ENCODE measurements at places on chromosomes 16 and 17.
A peak's percentile ranks its signal among the peaks of the same experiment; 100 is the strongest.

- no peak for DNase-seq
These were observed 4.7 kb upstream of the ZNF423 start for GRCh38 chr16:49860593-49860992.

DNA sequence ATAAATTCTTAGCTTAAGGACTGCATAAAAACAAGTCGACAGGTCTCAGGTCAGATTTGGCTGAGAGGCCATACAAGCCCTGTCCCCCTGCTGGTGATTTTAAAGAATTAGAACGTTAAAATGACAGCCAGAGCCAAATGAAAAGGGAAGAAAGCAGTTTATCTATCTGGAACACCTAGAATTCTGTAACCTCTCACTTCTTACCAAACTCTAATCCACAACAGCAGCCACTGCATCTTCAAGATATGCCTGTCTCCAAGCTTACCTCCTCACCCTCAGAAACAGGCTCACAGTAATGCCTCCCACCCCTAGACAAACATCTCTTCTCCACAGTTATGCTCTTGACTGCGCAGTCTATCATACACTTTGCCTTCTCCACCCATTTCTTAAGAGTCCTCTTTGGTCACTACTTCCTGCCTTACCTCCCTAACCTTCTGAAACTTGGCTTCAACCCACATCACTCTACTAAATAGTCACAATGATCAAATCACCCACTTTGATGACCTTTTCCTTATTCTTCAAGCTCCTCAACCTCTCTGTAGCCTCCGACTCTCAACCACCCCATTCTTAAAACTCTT, 14.2 kb downstream of the ANKFY1 start:
- no peak for DNase-seq

DNA sequence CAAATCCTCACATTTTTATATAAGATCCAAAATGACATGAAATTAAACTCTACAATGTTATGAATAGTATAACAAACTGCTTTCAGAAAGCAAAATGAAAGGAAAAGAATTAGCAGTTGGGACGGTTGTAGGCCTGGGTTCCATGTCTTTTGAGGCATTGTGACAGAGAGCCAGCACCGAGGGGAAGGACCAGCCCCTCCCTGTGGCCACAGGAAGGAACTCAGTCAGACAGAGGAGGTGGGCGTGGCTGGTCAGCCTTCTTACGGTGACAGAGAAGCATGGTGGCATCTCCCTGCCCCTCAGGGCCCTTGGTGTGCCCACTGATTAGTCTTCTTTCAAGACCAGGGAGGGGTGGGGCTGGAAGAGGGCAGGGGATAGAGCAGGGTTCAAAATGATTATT, 5.7 kb downstream of the ZNF319 start:
- no peak for DNase-seq

GRCh38 chr17:70242781-70243437, 73.6 kb downstream of the KCNJ2 start:
- DNase-seq: no peak

DNA sequence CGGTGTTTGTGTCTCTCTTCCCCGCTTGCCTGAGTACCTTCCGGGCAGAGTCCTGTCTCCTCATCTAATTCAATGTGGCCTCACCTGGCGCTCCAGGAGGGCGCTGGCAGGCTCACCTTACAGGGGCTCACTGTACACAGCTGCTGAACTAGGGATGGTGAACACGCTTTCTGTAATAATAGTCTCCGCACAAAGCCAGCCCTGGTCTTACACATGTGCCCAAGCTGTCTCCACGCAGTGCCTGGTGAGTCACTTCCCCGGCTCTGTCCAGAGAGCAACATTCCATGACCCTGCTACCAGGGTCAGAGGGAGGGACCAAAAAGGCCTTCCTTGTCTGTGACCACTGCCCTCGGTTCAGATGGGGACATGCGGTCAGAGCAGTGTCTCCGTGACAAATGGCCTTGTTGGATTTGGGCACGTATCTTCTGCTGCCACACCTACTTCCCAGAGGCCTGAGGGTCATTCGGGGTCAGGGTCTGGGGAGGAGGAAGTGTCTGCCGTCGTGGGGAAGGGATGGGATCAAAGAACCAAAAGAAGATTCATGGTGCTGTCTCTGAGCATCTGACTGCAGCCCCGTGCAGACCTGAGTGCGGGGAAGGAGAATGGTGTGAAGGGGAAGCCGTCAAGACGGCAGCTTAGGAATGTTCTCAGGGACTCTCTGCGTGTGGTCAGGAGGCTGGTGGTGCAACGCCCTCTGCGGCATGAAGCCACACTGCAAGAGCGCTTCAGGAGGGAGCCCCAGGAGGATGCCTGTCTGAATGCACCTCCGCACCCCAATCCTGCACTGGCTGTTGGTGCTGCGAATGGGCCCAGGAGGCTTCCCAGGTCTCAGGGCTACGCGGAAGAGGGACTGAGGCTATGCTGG, 68.8 kb downstream of the IL21R start:
- DNase-seq: no peak

DNA sequence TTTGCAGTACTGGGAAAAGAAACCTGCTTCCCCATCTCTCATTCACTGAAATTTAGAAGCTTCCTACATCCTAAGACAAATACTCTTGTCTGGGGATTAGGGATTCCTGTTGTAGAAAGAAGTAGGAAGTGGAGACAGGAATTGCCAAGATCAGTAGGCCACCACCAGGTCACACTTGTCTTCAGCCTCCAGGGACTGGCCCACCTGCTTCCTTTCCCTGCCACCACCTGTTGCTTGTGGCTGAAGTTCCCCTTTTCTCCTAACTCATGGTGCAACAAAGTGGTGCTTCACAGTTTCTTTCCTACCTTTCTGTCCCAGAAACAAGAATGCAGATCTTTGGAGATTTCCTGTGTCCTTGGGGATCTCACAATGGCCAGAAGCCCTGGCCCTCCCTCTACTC, 82.4 kb downstream of the WNT3 start:
- DNase-seq: no peak

- no peak for DNase-seq
These were observed 51.0 kb upstream of the MRTFB start for GRCh38 chr16:14020141-14020540.

DNA sequence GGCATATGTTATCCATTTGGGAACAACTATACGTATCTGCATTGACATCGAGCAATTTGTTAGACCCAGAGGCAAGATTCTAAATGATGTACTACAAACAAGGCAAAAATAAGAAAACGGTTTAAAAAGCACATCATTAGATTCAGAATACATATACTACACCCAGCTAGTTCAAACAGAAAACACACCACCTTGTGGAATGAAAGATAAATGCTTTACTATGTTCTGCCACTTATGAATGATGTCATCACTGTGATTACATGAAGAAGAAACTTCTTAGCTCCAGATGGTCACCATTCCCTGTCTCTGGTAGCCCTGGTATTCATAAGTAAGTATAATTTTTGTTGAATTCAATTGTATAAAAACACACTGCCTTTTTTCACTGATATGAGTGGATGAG, 7.8 kb downstream of the NACA2 start:
- no peak for DNase-seq

GRCh38 chr16:1942810-1943726, at the start of gene MSRB1:
Gene MSRB1, minus strand, starts transcription at chr16:1943199. Its CDS starts 43 bp downstream, at chr16:1943156.
- peak; percentile 97 for DNase-seq

DNA sequence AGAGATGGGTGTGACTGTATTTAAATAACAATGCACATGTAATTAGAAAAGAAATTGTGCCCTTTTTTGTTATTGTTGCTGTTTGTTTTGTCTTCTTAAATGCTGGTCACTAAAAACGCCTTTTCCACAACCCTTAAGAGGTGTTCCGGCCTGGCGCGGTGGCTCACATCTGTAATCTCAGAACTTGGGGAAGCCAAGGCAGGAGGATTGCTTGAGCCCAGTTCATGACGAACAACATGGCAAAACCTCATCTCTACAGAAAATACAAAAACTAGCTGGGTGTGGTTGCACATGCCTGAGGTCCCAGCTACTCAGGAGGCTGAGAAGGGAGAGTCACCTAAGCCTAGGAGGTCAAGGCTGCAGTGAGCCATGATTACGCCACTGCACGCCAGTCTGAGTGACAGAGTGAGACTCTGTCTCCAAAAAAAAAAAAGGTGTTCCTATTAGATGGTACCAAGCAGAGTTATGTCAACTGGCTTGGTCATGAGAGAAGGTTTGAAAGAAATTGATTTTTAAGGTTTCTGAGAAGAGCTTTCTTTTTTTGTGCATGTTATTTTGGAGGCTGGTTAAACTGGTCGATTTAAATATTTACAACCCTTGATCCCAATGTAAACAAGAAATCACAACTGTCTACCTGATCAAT, 23.5 kb upstream of the RFFL start:
- no peak for DNase-seq

- DNase-seq: peak; percentile 27
These were observed 27.8 kb downstream of the AXIN1 start for GRCh38 chr16:324451-325334.

GRCh38 chr16:46482895-46483294, 138.3 kb downstream of the SHCBP1 start:
- no peak for DNase-seq

DNA sequence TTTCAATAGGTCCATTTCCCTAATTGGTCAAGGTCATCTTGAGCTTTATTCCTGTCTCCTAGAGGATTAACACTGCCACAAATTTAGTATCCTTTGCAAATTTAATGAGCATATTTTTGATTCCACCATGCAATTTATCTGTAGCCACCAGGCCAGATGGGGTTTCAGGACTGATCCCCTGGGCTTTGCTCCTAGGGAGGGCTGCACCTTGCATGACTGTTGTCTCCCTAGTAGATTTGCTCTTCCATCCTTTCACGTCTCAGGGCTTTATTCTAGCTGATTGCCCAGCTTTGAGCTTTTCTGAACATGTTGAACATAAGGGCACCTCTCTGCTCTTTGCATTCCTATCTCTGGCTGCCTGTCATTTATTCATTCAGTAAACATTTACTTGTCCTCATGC, 7.7 kb upstream of the KCNH6 start:
- DNase-seq: no peak

DNA sequence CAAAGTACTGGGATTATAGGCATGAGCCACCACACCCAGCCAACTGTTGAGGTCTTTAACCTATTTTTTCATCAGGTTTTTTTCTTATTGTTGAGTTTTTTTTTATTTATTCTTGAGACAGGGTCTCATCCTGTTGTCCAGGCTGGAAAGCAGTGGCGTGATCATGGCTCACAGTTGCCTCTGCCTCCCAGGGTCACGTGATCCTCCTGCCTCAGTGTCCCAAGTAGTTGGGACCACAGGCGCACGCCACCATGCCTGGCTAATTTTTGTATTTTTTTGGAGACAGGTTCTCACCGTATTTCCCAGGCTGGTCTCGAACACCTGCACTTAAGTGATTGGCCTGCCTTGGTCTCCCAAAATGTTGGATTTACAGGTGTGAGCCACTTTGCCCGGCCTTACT, 95.9 kb downstream of the BCAS3 start:
- DNase-seq: no peak

- no peak for DNase-seq
These were observed 25.4 kb downstream of the NGFR start for GRCh38 chr17:49520386-49521087.

DNA sequence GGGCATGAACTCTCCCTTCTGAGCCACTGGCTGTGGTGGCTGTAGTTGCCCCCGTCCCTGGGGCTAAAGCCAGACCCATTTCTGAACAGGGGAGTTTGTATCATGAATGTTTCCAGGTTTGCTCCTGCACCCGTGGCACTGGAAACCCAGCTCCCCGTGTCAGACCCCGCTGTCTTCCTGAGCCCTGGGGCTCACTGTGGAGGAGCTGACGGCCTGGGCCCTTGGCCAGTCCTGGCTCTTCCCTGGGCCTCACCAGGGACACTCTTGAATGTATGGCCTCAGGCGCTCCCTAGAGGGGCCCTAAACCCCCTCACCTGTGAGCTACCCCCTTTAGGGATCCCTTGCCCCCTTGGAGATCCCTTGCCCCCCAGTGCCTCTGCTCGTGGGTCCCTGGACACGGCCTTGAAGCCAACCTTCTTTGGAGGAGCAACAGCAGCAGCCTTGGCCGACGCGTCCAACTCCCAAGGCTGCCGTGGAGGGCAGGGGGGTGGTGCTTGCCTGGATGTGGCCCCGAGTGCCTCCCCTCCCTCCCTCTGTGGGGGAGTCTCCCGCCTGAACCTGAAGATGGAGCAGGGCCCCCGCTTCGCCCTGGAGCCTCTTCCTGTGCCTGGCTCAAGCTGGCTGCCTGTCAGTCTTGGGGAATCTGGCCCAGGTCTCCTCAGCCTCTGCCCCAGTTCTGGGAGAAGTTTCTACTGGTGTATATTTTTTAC, 15.9 kb downstream of the CASKIN2 start:
- no peak for DNase-seq

GRCh38 chr17:78232859-78233173, 1.4 kb downstream of the TMEM235 start:
- DNase-seq: no peak

DNA sequence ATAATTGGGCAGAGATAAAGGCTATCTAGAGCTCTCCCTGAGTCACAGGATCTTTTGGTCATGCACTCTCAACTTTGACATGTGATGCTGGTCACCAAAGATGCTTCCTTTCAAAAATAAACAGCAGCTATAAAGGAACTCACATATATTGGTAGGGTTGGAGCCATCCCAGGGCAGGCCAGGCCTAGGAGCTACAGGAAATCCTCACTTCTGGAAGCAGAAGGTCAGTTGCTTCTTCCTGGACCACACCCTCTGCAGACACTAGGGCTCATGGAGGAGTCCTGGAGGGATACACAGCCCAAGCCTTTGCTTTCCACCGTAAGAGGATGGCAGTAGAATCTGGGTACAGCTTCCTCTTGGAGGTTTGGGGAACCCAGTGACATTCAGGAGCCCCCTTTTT, 24.6 kb downstream of the SOST start:
- DNase-seq: no peak

- no peak for DNase-seq
These were observed 1.6 kb downstream of the UBE2Z start for GRCh38 chr17:48909783-48910182.

DNA sequence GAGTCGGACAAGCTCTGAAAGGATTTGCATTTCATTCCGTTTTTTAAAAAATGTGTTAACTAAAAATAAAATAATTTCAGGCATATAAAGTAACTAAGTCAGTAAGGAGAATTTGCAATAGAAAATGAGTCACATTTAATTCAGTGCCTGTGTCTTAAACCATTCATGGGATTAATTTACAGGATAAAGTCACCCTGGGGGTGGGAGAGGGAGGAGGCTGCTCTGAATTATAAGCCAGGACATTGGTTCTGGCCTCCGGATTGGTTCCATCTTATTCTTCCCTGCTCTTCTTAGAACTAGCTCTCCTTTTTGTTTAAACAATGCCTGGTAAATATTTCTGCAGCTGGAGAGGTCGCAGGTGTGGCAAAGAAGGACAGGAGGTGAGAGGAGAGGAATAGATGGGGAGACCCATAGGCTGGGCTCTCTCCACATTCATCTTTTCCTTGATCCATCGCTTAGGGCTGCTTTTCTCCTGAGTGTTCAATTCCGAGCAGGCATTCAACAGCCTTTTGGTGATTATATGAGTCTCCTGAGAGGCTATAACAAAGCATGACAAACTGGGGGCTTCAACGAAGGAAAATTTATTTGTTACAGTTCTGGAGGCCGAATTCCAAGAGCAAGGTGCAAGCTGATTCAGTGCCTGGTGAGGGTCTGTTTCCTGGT, 319.2 kb downstream of the PHKB start:
- no peak for DNase-seq

- DNase-seq: no peak
These were observed 15.8 kb downstream of the GP2 start for GRCh38 chr16:20311548-20311947.

Measured in stimulated activated CD8-positive, alpha-beta memory T cell treated with anti-CD3 and anti-CD28 coated beads, Interleukin-15, amount 100 ng/mL, for 1 hour (primary cell).